ENCODE measurements at places on chromosomes 2 and 18.

DNA sequence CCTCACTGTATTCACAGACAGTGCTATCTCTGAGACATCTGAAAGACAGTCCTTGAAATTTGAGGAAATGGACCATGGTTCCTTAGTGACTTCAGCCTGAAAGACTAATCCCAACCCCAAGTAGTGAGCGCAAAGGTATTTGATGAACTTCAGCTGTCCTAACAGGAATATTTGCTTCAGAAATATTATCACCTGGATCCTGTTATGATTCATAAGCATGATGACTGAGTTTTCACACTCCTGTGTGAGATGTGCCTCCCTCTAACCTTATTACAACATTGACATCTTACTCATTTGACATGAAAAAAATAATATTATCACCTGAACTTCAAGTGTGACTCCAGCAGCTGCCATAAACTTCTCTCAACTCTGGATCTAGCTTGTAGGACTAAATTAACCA lies 11.6 kb upstream of the MRPL19 start:
- no peak for DNase-seq

- DNase-seq = no peak
These were observed 4.4 kb downstream of the DLX2 start for GRCh38 chr2:172098287-172098649.

- DNase-seq = no peak
These were observed 362.2 kb upstream of the NXPH2 start for GRCh38 chr2:139142252-139142880.

DNA sequence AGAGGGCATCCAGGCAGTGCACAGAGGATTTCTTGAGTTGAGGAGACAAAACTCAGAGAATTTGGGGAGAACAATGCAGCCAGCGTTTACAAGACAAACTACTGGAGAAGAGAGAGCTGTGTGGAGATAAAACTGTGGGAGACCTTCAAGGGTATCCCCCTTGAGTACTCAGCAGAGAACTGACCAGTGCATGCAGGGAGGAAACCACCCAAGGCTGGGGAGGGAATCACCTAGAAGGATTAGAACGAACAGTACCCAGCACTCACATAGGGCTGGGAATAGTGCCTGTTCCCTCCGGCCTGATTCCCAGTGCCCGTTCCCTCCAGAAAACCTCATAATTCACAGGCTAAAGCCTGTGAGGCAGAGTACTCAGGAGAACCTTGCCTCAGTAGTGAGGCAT lies 61.9 kb upstream of the YPEL5 start:
- no peak for DNase-seq

DNA sequence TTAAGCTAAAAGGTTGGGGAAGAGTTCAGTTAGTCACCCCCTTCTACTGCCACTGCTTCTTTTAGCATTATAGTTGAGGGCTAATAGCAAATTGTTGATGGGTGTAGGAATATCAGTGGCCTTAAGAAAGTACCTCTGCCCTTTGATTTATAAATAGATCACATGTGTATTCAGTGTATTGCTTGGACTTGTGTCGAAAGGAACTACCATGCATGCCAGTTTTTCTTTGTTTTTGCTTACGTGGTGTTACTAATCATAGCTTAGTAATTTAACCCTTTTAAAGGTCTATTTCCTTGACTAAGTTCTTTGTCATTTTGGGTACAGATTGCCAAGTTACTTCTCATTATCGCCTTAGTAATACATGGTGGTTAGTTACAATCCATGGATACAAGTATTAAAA lies 85.6 kb downstream of the MIB1 start:
- no peak for DNase-seq

DNA sequence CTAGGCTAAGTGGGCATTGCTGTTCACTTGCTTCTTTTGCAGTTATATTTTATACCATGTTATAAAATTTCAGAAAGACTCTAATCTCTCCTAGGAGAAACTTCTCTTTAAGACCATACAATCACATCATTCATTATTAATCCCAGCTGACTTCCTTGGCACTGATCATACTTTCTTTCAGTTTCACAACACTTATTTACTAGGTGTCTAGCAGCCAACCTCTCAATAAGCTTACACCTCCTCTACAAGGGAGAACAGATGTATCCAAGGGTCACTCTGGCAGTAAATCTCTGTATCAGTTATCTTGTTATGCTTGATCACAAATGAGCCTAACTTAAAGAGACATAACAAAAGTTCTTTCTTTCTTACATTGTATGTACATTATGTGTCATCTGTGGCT lies 69.8 kb upstream of the EPB41L5 start:
- DNase-seq = no peak

GRCh38 chr18:78776151-78776550 lies 203.5 kb upstream of the SALL3 start:
- DNase-seq = no peak

DNA sequence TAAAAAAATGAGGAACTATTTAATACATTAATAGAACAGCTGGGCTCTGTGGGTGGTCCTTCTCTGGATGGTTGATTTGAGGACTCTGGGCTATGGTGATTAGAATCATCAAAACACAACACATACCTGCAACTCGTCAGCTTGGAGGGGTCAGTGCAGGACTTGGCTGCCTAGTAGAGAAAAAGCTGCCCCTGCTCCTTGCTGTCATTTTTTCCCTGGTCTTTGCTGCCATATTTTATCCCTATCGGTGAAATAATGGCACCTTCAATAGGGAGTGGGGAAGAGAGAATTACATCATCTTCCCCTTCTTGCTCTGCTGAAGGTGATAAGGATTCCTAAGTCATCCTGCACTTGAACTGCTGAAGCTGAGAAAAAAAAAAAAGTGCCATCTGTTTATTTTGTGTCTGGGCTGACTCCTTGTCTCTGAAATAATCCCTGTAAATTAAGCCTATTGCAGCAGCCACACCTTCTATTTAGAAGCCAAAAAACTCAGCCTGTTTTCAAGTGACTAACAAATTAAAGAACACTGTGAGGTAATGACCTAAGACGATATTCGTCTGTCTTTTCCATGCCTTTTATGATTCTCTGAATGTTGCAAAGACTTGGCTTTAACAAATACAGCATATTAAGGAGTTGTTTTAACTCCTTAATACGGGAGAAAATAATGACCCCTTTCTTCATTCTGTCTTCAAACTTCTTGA lies 89.3 kb downstream of the ACVR1 start:
- no peak for DNase-seq

- no peak for DNase-seq
These were observed 3.9 kb downstream of the SLC35F6 start for GRCh38 chr2:26767894-26768487.

DNA sequence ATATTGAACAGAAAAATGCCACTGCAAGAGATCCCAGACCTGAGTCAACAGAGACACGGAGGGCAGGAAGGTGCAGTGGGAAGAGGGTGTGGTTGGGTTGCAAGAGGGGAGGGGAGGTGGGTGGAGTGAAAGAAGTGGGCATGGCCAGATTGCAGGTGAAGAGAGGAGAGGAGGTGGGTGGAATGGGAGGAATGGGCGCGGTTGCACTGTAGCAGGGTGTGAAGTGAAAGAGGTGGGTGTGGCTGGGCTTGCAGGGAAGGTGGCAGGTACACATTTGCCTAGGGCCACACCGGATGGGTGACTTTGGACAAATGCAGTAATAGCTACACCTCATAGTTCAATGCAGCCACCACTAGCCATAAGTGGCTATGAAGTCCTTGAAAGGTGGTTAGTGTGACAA lies 71.1 kb downstream of the DOCK10 start:
- DNase-seq = no peak

GRCh38 chr18:78407466-78407844 lies 572.2 kb upstream of the SALL3 start:
- no peak for DNase-seq

DNA sequence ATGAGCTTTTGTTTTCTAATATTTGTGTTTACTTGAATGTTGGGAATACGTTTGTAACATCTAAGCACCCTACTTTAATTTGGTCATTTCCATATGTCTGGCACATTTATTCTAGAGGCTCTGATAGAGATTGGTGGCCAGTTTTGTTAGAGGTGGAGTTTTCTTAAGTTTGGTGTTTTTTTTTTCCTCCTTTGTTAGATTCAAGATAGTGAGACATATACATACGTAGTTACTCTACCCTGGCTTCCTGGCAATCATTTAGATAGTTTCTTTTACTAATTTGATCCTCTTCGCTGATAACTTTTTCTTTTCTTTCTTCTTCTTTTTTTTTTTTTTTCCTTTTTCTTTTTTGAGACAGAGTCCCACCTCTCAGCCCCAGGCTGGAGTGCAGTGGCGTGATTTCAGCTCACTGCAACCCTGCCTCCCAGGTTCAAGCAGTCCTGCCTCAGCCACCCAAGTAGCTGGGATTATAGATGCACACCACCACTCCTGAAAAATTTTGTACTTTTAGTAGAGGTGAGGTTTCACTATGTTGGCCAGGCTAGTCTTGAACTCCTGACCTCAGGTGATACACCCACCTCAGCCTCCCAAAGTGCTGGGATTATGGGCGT lies 26.6 kb downstream of the SMCHD1 start:
- no peak for DNase-seq

- DNase-seq = no peak
These were observed 49.0 kb downstream of the PIAS2 start for GRCh38 chr18:46868169-46868921.

- no peak for DNase-seq
These were observed 769.7 kb downstream of the SUCLG1 start for GRCh38 chr2:83689402-83689801.

GRCh38 chr2:6167592-6168138 lies 475.5 kb downstream of the SOX11 start:
- no peak for DNase-seq

- DNase-seq = no peak
These were observed 16.0 kb downstream of the CCNT2 start for GRCh38 chr2:134934641-134935040.

- no peak for DNase-seq
These were observed 28.5 kb upstream of the ACTR2 start for GRCh38 chr2:65199166-65199565.

- no peak for DNase-seq
These were observed 3.6 kb upstream of the CAPG start for GRCh38 chr2:85413592-85414420.

DNA sequence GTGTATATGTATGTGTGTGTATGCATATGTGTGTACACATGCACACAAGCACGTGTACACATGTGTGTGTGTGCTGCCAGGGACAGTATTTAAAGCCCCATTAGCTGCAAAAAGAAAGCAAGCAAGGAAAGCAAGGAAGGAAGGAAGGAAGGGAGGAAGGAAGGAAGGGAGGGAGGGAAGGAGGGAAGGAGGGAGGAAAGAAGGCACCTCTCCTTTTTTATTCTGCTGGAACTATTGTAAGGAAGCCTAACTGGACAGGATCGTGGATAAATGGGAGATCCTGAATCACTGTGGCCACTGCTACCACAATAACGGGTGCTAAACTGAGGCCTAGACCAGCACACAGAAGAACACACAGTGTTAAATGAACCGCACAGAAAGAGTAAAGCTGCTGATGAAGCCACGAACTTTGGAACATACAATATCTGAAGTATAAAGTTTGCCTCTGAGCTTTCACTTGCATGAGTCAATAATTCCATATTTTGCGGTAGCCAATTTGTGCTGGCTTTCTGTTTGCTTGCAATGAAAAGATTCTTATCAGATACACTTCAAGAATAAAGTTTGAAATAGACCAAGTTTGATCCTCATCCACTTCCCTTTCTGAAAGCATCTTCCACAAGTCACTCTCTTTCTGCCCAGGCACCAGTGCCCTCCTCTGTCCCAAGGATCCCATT lies 15.5 kb downstream of the CACNB4 start:
- no peak for DNase-seq

DNA sequence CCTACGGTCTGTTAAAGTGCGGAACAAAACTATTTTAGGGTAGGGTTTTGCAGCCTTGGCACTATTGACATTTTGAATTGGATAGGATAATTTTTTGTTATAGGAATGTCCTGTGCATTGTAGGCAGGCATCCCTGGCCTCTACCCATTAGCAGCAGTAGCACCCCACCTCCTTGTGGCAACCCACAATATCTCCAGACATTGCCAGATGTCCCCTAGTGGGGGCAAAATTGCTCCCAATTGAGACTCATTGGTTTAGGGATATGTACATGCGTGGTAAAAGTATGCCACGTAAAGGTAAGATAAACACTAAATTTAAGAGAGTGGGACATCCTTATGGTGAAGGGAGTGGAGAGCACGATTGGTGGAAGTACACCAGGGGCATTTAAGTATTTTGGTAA lies 4.6 kb downstream of the MIB1 start:
- DNase-seq = no peak

DNA sequence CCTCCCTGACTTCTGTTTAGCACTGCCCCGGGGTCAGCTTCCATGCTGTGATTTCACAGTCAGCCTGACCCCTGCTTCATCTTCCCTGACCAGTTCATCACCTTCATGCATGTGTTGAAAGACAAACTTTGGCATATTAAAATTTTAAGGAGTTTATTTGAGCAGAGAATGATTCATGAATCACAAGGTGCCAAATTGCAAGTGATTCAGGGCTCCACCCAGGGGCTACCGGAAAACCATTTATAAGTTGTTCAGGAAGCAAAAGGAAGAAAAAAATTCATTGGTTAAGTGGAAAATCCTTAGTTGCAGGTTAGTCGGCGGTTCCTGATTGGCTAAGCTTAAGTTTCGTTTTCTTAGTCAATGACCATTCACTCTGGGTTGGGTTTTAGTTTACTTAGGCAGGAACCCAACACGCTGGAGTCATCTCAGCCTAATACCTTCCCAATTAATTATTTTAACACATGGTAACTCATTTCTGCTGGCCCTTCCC lies 10.6 kb downstream of the IL1F10 start:
- DNase-seq = peak; percentile 15

DNA sequence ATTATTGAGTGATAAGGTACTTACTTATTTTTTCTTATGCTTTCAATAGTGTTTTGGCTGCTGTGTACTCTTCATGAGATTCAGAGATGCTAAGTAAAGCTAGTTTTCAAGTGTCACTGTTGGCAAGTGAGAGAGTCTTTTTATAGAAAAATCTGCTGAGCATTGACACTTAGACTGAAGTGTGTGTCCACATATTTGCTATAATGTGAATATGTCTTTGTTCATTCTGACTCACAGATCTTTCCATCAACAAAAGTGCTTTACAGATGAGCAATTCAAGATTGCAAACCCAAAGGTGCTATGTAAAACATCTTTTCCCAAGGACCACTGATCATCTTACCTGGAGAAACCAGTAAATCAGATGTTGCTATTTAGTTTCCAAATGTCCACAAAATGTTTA lies 410.6 kb upstream of the FIGN start:
- no peak for DNase-seq

DNA sequence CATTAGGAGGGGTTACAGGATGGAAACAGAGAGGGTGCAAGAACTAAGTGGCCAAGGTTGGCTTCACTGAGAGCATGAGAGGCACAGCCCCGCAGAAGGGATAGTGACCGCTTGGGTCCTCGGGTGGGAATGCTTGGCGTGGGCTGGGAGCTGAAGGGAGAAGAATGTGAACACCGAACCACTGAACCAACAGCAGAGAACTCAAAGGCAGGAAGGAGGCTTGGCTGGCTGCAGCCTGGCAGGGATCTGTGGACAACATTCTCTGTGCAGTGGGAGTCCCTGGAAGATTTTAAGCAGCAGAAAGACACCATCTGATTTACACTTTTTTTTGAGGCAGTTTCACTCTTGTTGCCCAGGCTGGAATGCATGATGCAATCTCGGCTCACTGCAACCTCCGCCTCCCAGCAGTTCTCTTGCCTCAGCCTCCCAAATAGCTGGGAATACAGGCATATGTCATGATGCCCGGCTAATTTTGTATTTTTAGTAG lies 33.9 kb downstream of the SOWAHC start:
- no peak for DNase-seq
